ENCODE measurements at places on chromosomes 5 and 9. TPM values are rescaled to one million over a fixed set of nuclear protein-coding genes. Genes with fewer than 3 reads are reported as not detected.

DNA sequence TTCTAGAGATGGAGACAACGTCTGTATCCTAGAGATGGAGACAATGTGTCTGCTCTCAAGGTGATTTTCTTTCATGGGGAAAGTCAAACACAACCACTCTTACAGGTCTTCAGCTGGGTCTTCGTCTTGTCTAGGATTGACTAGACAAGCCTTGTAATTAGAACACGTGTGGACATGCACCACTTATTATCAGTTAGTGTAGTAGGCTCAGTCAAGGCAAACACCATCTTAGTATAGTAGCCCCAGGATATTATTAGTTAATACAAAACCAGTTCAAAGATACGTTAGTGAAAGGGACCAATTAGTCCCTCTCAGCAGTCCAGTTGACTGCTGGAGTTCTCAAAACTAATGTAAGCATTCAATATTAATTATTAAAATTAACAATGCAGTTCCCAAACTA is 15.1 kb upstream of the CCL28 start:
- DNase-seq, result no peak
- H3K27me3 ChIP-seq, result no peaks in the 10 kb centered on the region
- H3K27ac ChIP-seq, result no peak overlapping the region
- no peaks in the 10 kb centered on the region for H3K4me1 ChIP-seq
- H3K4me3 ChIP-seq, result no peak overlapping the region

- no peak overlapping the region for H3K27ac ChIP-seq
- no peaks in the 10 kb centered on the region for H3K27me3 ChIP-seq
- no peaks in the 10 kb centered on the region for H3K4me1 ChIP-seq
- no peak overlapping the region for H3K4me3 ChIP-seq
- no peaks in the 10 kb centered on the region for H3K36me3 ChIP-seq
Observed at GRCh38 chr5:136174021-136174659, 18.8 kb downstream of the SMIM32 start.

Gene PDE6A
- not detected for total RNA-seq

DNA sequence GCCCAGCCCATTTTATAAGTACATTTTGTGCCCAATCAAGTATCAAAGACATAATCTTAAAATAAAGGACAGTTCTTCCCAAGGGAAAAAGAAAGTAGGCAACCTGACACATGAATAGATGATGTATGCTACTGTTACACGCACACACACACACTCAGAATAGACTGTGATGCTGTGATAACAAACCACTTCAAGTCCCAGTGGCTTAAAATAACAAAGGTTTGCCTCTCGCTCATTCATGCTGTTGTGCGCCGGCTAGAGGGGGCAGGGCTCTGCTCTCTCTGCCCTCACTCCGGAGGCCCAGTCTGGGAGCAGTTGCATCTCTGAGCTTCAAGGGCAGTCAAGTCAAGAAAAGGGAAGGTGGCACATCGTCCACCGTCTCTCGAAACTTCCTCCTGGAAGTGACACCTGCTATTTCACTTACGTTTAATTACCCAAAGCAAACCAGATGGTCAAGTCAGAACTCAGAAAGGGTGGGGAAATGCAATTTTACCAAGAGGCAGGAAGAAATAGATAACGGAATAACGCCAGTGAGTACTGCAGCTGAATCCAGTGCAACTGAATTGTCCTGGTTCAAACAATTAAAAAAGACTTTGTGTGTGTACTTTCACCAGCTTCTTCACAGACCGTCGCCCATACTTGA is 43.3 kb downstream of the ANKRD33B start:
- no peak for DNase-seq
- no peaks in the 10 kb centered on the region for H3K36me3 ChIP-seq
- no peaks in the 10 kb centered on the region for H3K4me1 ChIP-seq
- no peak overlapping the region for H3K27ac ChIP-seq
- no peak overlapping the region for H3K4me3 ChIP-seq
- no peaks in the 10 kb centered on the region for H3K27me3 ChIP-seq

DNA sequence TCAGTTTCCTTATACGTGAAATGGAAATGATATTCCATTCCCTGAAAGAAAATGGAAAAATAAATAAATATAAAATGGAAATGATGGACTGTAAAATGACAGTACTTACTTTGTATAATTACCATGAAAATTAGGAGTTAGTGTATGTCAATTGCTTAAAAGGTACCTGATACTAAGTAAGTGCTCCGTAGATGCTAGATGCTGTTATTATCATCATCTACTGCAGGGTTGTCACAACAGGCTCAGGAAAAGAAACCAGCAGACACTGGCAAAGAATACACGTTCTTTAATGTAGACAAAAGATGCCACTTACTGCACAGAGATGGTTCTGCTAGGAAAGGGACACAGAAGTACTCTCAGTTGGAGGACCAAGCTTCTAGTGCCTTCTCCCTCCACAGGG is 64.0 kb upstream of the KCNN2 start:
- H3K36me3 ChIP-seq, result no peaks in the 10 kb centered on the region
- H3K27me3 ChIP-seq, result no peaks in the 10 kb centered on the region
- no peak overlapping the region for H3K27ac ChIP-seq

Gene CD274
- 38.7 TPM for total RNA-seq

Gene SPINK7
- total RNA-seq, result not detected

DNA sequence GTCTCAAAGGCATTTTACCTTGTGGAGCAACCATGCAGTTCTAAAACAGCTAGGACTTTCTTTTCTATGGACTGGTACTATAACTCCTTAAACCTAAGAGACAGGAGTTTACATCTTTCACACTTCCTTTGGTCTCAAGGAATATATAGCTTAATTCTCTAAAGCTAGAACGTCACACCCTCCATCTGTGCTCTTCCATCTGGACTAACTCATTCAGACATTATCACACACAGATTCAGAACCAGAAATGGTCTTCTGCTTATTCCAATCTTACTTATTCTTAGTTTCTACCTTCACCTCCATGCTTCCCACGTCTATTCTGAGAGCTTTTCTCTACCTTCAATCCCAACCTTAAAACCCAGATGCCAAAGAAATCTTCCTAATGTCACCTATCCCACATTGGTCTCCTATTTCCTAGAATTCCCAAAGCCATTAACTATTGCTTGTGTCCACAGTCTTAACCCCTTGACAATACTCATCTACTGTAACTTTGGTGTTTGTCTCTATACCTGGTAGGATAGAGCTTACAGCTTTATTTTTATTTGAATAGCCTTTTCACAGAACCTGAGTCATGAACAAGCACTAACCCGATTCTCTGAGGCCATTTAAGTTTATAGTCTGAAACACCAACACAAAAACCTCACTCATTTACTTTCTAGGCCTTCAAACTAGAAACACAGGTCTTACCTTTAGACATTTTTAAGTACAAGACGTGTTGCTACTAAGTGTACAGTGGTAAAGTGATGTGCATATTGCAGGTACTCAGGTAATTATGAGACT is 22.8 kb downstream of the CSNK1A1 start:
- H3K4me3 ChIP-seq, result no peak overlapping the region
- peaks cover 58% of the 10 kb centered on the region for H3K4me1 ChIP-seq
- no peak for DNase-seq

GRCh38 chr5:126253406-126253805 is 169.8 kb upstream of the GRAMD2B start:
- DNase-seq, result no peak
- no peaks in the 10 kb centered on the region for H3K4me1 ChIP-seq
- H3K36me3 ChIP-seq, result no peaks in the 10 kb centered on the region
- H3K27ac ChIP-seq, result no peak overlapping the region

Gene CATSPER3
- 1.4 TPM for total RNA-seq

DNA sequence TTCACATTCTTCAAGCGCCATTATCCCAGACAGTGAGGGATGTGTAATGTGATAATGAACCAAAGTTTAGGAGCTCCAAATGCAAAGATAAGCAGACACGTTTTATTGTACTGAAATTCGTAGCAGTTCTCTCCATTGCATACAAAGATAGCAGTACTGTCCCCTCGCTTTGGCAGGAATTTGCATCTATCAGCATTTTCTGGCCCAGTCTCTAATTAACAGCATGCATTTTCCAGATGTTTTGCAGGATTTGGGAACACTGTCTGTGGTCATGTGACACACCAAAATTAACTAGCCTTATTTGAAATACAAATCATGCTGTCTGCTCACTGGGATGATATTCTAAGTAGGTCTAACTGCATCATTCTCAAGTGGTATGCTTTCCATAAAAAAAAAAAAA is 235.9 kb upstream of the TRPM3 start:
- no peak overlapping the region for H3K4me3 ChIP-seq
- no peaks in the 10 kb centered on the region for H3K27me3 ChIP-seq
- no peaks in the 10 kb centered on the region for H3K36me3 ChIP-seq
- H3K4me1 ChIP-seq, result no peaks in the 10 kb centered on the region

GRCh38 chr5:122164070-122164435 is 34.7 kb downstream of the ZNF474 start:
- H3K36me3 ChIP-seq, result no peaks in the 10 kb centered on the region
- H3K27me3 ChIP-seq, result no peaks in the 10 kb centered on the region
- H3K27ac ChIP-seq, result no peak overlapping the region
- DNase-seq, result no peak

DNA sequence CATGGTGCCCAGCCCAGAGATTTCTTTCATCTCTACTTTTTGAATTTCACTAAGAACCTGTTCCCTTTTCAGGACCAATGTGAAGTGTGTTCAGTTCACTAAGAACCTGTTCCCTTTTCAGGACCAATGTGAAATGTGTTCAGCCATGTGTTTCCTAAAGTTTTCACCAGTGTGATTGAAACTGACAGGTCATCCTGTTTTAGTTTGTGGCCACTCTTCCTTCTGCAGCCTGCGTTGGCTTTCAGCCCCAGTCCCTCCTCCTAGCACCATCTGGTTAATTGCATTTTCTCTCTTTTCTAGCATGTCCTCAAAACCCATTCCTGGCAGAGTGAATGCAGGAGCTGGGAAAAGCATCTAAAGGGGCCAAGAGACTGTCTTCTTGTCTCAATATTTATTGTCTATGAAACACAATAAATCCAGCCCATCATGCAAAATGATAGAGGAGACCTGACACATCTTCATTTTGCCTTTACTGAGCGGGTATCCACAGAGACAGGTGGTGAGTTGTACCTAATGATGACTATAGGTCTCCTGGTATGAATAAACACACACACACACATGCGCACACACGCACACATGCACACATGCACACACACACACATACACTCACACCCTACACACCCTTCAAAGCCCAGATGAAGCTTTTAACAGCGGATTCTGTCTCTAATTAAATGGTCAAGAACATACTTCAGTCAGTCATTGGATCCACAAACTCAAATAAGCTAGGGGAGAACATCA is 6.1 kb upstream of the PANK3 start:
- no peaks in the 10 kb centered on the region for H3K36me3 ChIP-seq
- H3K27ac ChIP-seq, result no peak overlapping the region
- H3K27me3 ChIP-seq, result no peaks in the 10 kb centered on the region
- DNase-seq, result no peak
- no peak overlapping the region for H3K4me3 ChIP-seq
- peaks cover 1% of the 10 kb centered on the region for H3K4me1 ChIP-seq

Gene IL6ST
- 225 TPM for total RNA-seq

All from naive thymus-derived CD4-positive, alpha-beta T cell (primary cell).